ENCODE measurements at places on chromosomes 4 and X. TPM values are rescaled to one million over a fixed set of nuclear protein-coding genes. Genes with fewer than 3 reads are reported as not detected.

- DNase-seq = no peak
Measured at GRCh38 chrX:46823481-46823880, 13.4 kb upstream of the RP2 start.

Gene CXorf65
- not detected for total RNA-seq

- DNase-seq = no peak
Measured at GRCh38 chr4:48224606-48225005, 45.0 kb downstream of the TEC start.

DNA sequence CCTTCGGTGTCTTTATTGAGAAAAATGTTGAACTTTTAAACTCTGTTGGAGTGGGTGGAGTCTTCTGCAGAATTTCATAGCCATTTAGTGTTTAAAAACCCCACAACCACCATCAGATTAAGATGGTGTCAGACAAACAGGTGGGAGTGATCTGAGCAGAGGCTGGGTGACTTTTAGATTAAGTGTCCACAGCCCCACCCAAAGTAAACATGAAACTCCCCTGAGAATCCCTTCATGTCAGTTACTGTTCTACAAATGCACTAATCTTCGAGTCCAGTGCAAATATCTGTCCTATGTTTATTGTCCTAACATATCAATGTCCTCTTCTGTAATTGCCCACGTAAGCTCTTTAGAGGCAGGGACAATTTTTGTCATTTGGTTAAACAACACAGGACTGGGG lies 175.6 kb upstream of the RBPJ start:
- DNase-seq = no peak

GRCh38 chr4:67712650-67713528 lies 11.9 kb upstream of the UBA6 start:
- no peak for DNase-seq

Gene RHOXF1
- total RNA-seq = not detected

- DNase-seq = peak; percentile 70
Measured at GRCh38 chr4:83285055-83285407, 433 bp upstream of the COQ2 start.

DNA sequence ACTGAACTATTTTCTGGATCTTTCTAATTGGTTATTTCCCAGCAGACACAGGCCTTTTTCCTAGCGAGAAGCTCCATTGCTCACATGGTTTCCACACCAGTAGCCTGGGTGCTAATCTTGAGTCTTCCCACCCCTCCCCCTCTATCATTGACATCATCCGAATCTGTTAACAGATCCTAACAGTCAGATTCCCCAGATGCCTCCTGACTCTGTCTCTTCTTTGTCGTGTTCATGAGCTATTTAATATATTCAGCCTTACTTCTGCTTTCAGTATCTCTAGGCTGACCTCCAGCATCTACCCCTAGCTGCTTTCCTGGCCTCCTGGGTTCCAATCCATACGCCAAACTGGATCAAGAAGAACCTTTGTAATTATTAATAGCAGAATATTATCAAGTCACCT lies 85.0 kb downstream of the CLNK start:
- DNase-seq = no peak

GRCh38 chrX:155888139-155888538 lies 7.0 kb downstream of the VAMP7 start:
- no peak for DNase-seq

Data from umbilical cord (tissue), 2 donors.